Myocyte (in vitro differentiated cells): ENCODE measurements at places on chromosomes 1 and 21.

GRCh38 chr1:205098242-205098641 lies 14.0 kb upstream of the TMEM81 start:
- DNase-seq: no peak

- no peak for DNase-seq
These were observed 160.6 kb upstream of the C21orf91 start for GRCh38 chr21:17979763-17980162.

- no peak for DNase-seq
These were observed 1.6 kb upstream of the CLIC4 start for GRCh38 chr1:24743404-24744211.

GRCh38 chr1:52182874-52183400 lies 41.0 kb downstream of the ZFYVE9 start:
- no peak for DNase-seq

GRCh38 chr1:3117879-3118278 lies 48.9 kb downstream of the PRDM16 start:
- DNase-seq: no peak

DNA sequence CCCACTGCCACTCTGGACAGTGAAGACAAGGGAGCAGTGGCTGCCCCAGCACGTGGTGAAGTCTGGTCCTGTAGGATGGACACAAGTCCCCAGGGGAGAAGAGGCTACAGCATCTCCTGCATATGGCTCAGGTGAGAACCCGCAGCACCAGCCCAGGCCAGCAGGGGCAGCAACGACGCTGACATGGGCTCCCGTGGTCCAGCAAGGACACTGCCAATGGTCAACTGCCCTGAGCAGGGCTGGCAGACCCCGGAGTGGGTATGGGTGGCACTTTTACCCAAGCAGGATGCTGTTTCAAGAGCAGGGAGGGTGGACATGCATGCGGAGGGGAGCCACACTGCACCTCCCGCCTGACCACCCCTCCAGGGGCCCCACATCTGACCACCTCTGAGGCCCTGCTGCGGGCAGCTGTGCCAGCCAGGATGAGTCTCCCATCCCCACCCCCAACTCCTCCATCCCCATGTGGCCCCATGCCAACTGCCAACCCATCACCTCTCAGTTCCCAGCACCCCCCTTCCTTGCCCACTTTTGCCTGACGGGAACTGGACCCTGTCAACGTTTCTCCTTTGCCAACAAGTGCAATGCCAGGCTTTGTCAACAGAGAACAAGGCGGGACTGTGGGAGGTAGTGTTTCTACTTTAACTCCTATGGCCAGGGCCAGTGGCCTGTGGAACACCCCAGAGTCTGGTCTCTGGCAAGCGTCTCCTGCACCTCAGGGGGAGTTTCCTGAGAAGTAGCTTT lies 8.6 kb downstream of the MORN1 start:
- DNase-seq: no peak

DNA sequence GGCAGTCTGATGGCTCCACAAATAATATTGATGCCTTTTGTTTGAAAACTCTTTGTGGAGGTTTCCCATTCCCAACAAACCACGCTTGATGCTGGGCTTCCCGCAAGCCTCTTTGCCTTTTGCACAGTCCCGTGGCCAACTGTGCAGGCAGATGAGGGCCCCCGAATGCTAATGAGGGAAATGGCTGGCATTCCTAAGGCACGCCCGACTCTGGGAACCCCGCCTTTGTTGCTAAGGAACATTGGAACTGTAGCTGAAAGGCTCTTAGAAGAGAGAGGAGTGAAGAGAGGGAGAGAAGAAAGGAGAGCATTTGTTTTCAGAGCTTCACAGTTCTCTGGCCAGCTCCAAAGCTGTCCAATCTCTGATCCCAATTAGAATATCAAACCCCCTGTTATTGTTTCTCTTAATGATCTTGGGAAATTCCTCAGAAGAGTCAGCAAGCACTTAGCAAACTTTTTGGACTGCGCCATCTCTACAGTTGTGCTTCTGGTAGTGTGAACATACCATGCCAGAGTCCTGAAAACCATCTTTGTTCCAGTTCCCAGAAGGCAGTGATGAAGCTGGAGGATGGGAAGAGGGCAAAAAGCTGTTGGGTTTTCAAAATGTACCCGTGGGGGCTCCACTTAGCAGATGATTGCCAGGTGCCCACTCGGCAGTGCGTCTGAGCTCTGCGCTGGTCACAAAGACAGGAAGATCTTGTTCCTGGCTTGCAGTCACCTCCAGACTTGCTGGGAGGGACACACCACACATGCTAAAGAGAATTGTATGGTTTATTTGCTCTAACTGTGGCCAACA lies 60.1 kb upstream of the CYP2J2 start:
- peak; percentile 47 for DNase-seq

DNA sequence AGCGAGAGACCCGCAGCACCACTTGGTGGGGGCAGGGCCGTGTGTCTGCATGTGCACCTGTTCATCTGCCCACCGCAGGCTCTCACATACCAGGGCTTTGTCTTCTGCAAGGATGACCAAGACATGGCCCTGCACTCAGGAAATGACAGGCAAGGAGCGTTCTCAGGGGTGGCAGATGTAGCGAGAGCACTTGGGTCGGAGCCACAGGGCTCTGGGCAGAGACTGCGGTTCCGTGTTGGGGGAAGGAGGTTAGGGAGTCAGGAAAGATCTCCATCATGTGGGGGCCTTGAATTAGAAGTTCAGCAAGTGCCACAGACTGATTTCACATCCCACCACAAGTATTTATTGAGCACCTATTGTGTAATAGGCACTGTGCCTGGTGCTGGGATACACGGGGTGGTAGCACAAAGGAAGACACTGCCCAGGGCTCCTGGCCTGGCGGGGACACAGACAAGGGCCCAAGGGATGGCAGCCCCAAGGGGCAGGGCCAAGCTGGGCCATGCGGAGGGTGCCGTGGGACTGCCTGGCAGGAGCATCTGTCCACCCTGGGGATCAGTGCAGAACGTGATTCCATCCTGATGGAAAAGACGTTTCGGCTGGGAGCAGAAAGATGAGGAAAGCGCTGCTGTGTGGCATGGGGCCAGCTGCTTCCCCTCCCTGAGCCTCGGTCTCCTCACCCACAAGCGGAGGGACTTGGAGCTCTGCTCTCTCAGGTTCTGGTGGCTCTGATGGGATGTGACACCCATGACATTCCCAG lies 11.4 kb upstream of the SPSB1 start:
- peak; percentile 93 for DNase-seq

GRCh38 chr1:40662864-40663263 lies 2.6 kb downstream of the RIMS3 start:
- peak; percentile 92 for DNase-seq

DNA sequence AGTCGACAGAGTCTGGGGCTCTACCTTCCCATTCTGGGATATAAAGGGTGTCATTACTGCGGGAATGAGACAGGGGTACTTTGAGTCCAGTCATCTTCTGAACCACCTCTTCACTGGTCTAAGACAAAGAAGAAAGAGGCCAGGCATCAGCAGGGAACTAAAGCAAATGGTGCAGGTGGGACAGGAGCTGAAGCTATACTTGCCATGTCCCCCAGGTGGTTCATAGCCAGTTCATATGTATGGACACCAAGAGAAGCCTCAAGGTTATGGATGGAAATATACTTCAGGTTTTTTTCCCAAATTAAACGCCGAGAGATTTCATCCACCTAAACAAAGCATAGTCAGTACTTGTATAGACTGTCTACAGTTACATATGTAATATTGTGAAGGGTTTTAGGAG lies 2.2 kb downstream of the CTSK start:
- DNase-seq: no peak

- no peak for DNase-seq
These were observed 95.2 kb downstream of the ITPKB start for GRCh38 chr1:226643611-226644540.

- no peak for DNase-seq
These were observed 139.5 kb upstream of the KCNK2 start for GRCh38 chr1:214943054-214943453.

DNA sequence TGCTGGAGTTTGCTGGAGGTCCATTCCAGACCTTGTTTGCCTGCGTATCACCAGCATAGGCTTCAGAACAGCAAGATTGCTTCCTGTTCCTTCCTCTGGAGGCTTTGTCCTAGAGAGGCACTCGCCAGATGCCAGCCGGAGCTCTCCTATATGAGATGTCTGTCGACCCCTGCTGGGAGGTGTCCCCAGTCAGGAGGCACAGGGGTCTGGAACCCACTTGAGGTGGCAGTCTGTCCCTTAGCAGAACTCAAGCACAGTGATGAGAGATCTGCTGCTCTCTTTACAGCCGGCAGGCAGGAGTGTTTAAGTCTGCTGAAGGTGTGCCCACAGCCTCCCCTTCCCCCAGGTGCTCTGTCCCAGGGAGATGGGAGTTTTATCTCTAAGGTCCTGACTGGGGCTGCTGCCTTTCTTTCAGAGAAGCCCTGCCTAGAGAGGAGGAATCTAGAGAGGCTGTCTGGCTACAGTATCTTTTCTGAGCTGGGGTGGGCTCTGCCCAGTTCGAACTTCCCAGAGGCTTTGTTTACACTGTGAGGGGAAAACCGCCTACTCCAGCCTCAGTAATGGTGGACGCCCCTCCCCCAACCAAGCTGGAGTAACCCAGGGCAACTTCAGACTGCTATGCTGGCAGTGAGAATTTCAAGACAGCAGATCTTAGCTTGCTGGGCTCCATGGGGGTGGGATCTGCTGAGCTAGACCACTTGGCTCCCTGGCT lies 205.0 kb downstream of the GPR52 start:
- DNase-seq: no peak

- no peak for DNase-seq
These were observed 342.9 kb upstream of the PLXNA2 start for GRCh38 chr1:208587110-208587509.

GRCh38 chr1:57711326-57711725 lies 287.5 kb upstream of the DAB1 start:
- DNase-seq: no peak

- DNase-seq: no peak
These were observed 11.8 kb upstream of the RASSF5 start for GRCh38 chr1:206495493-206496046.

DNA sequence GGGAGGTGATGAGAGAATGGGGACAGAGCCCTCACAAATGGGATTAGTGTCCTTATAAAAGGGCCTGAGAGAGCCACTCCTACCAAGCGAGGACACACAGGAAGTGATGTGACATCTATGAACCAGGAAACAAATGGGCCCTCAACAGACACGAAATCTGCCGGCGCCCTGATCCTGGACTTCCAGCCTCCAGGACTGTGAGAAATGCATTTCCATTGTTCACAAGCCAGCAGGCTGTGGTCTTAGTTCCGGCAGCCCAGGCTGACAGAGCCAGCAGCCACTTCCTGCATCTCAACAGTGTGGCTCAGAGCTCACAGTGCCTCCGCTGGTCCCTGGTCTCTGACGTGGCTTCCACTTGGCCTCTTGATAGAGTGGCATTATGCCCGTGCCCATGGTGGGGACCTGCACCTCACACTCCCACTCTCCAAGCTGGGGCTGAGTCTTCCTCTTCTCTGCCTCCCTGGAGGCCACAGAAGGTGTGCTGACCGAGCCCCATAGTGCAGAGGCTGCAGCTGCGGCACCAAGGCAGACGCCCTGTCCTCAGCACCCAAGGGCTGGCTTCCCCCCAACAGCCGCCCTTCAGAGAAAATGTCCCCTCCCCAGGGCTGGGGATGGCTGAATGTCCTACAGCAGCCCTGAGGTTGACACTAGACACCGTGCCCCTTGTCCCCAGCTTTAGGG lies 44.9 kb downstream of the ACOT7 start:
- peak; percentile 72 for DNase-seq

GRCh38 chr1:78606274-78606673 lies 14.0 kb upstream of the IFI44L start:
- DNase-seq: no peak

- no peak for DNase-seq
These were observed 511.0 kb upstream of the TMPRSS15 start for GRCh38 chr21:18914570-18914969.
